ENCODE measurements at places on chromosomes 5 and 9. TPM values are rescaled to one million over a fixed set of nuclear protein-coding genes. Genes with fewer than 3 reads are reported as not detected.

GRCh38 chr9:5869315-5870019, 21.2 kb upstream of the MLANA start:
- DNase-seq: no peak
- H3K4me1 ChIP-seq: no peaks in the 10 kb centered on the region
- H3K27me3 ChIP-seq: no peaks in the 10 kb centered on the region

GRCh38 chr9:96618209-96619123, 1.2 kb downstream of the CDC14B start:
- peak overlapping the region; percentile 75 for H3K27ac ChIP-seq
- H3K4me3 ChIP-seq: peak overlapping the region; percentile 75
- no peaks in the 10 kb centered on the region for H3K36me3 ChIP-seq
- no peak for DNase-seq

DNA sequence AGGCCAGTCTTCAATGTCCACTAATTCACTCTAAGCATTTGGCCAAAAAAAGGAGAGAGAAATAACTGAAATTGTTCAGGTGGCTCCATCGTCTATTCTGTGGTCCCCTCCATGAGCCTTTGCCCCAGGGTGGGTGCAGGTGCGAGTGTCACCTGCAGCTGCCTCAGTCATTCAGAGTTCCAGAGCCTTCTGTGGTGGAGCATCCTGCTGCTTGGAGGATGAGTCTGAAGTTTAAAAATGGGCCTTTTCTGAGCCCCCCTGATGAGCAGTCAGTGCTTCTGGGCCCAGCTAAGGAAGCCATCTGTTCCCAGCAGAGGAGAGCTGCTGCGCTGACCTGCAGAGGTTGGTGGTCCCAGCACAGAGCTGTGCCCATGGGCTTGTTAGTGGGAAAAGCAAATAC, 48.2 kb downstream of the NDST1 start:
- no peaks in the 10 kb centered on the region for H3K27me3 ChIP-seq
- peaks cover 35% of the 10 kb centered on the region for H3K36me3 ChIP-seq
- no peak overlapping the region for H3K27ac ChIP-seq
- H3K4me1 ChIP-seq: no peaks in the 10 kb centered on the region

DNA sequence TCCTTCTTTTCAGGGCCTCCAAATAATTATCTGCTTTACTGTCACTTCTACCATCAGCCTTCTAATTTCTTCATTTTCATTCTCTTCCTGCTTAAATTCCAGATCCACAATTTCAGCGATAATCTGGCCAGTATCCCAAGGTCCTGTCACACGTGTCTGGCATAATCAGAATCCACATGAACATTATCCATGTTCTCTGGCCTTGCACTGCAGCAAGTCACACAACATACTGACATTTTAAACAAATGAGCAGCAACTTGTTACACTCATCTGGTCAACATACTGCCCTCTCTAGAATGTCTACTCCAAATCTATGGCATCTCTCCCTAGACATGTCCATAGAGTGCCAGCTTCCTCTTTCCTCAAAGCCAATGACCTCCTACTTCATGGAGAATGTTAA, 43.8 kb upstream of the RASEF start:
- no peaks in the 10 kb centered on the region for H3K4me1 ChIP-seq
- H3K27ac ChIP-seq: no peak overlapping the region
- H3K4me3 ChIP-seq: no peak overlapping the region
- no peaks in the 10 kb centered on the region for H3K27me3 ChIP-seq
- DNase-seq: no peak

DNA sequence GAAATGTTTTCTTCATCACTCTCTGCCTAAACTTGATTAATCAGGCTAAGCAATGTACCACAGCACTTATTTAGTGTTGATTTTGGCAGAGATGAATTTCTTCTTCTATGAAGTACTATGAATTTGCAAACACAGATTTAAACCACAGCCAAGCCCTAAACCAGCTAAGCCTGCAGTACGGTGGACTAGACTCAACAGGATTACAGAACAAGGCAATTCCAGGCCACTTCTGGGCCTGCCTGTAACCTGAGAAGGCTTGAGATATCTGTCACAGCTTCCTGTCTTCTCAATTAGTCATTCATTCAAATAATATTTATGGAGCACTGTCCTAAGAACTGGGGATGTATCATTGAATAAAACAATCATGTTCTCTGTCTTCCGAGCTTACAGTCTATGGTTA, 32.4 kb upstream of the CAST start:
- peaks cover 7% of the 10 kb centered on the region for H3K4me1 ChIP-seq
- H3K36me3 ChIP-seq: no peaks in the 10 kb centered on the region
- no peak overlapping the region for H3K4me3 ChIP-seq
- DNase-seq: no peak
- H3K27me3 ChIP-seq: no peaks in the 10 kb centered on the region

DNA sequence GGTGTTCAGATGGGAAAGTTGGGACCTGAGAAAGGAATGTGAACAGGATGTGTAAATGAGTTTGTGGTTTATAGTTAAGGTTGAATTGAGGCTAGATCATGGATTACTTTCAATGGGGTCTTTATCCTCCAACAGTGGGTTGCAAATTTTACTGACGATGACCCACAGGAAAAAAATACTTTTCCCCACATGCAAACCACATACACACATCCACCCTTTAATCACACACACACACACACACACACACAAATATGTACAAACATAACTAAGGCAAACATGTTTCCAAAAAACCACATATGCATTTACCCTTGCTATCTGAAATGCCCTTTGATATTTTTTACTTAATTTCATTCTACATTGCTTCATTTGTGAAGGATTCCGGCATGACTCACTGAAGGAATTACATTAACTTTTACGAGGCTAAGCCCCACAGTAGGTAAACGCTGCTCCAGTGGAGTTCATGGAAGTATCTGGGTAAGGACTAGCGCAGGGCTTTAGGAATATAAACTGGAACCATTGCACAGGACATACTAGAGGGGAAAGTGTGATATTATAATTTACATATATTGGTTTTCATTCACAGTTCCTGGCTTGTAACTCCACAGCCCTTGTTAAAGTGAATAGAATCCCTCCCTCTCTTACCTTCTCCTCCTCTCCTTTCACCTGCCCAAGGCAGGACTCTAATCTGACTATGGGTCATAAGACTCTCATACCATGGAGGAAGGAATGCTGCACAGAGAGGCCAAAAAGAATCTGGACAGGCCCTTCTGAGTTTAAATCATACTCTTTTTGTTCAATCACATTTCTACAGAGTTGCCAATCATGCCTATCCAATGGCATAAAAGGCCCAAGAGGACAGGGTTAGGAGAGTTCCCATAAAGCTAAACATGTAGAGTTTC, 8.5 kb upstream of the SPEF2 start:
- H3K36me3 ChIP-seq: no peaks in the 10 kb centered on the region
- no peak for DNase-seq
- no peak overlapping the region for H3K4me3 ChIP-seq
- H3K27me3 ChIP-seq: no peaks in the 10 kb centered on the region

GRCh38 chr9:19665146-19665863, 123.5 kb downstream of the SLC24A2 start:
- no peaks in the 10 kb centered on the region for H3K4me1 ChIP-seq
- no peak overlapping the region for H3K27ac ChIP-seq
- no peak for DNase-seq

DNA sequence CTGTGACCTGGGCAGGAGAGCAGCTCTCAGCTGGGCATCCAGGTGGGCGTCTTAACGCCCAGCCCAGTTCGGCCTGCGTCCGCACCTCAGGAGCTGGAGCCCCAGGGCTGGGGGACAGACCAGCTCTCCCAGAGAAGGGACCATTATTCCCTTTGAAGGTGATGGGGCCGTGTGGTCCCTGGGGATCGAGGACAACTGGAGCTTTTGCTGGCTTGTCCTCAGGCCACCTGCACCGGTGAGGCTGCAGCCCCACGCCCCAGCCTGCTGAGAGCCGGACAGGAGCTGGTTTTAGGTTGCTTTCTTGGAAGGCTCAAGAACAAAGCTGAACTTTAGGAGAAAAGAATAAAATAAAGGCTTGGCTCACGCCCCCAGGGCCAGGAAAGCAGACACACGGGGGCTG, 40.9 kb downstream of the NACC2 start:
- no peak overlapping the region for H3K27ac ChIP-seq
- no peaks in the 10 kb centered on the region for H3K27me3 ChIP-seq
- DNase-seq: no peak
- no peaks in the 10 kb centered on the region for H3K36me3 ChIP-seq

DNA sequence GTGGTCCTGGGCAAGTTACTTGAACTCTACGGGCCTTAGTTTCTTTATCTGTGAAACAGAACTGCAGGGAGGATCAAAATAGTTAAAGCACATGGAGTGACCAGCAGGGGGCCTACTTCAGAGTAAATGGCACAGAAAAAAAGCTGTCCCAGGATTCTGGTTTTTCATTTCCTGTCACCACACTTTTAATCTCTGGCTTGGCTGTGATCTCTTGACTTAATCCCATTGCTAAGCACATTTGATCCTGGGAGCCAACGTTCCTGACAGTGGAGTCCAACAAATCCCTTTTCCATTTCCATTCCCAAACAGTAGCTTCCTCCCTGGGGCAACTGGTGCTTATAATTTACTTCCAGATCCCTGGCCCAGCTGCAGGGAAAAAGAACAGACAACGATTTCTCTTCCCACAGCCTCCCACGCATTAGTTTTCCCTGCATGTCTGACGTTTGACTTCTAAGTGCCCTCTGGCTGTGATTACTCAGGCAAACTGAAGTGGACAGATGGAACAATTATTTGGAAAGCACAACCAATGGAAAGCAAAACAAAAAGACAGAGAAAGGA, 136.5 kb upstream of the STK32A start:
- H3K4me3 ChIP-seq: no peak overlapping the region
- DNase-seq: no peak
- no peak overlapping the region for H3K27ac ChIP-seq
- H3K27me3 ChIP-seq: no peaks in the 10 kb centered on the region
- H3K36me3 ChIP-seq: no peaks in the 10 kb centered on the region

DNA sequence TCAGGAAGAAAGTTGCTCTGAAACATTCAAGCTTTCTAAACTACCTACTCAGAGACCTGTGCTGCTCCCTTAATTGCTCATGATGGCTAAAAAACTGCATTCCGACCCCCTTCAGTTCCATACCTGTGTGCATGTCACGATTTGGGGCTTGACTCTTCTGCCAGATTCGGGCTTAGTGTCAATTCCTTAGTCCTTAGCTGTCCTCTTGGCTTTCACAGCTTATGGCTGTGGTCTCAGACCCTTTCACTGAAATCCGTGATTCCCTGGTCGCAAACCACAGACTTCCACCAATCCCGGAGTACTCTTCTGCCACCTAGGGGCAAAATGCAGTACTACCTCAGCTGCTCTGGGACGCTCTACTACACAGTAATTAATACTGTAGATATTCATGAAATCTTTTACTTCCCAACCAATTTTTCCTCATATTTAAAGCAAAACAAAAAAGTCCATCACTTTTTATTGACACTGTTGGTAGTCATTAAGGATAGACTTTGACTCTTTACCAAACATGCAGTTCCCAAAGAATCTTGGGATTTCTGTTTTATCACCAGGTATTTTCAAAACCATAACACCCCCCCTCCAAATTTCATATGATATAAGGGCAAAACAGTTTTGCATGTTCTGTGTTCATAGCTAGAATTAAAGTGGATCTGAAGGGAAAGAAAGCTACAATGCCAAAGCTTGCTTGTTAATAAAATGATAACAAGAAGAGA, 617.4 kb downstream of the SLCO4C1 start:
- no peaks in the 10 kb centered on the region for H3K4me1 ChIP-seq
- no peak for DNase-seq
- H3K27me3 ChIP-seq: no peaks in the 10 kb centered on the region
- no peak overlapping the region for H3K27ac ChIP-seq
- no peak overlapping the region for H3K4me3 ChIP-seq

DNA sequence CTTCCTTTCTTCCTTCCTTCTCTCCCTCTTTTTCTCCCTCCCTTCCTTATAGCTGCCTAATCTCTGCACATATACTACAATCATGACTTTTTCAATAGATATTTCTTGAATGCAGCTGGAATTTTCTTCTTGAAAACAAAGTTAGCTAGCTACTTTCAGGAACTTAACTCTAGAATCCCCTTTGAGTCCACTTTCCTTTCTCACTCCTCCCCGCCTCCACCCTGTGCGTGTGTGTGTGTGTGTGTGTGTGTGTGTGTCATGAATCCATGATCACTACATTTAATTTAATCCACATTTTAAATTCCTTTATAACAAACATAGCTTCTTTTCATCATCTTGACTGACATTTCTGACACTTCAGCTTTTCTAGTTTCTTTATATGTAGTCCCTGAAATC, 167.5 kb upstream of the KLF9 start:
- H3K27me3 ChIP-seq: no peaks in the 10 kb centered on the region
- no peak overlapping the region for H3K27ac ChIP-seq
- no peak for DNase-seq
- no peaks in the 10 kb centered on the region for H3K36me3 ChIP-seq

DNA sequence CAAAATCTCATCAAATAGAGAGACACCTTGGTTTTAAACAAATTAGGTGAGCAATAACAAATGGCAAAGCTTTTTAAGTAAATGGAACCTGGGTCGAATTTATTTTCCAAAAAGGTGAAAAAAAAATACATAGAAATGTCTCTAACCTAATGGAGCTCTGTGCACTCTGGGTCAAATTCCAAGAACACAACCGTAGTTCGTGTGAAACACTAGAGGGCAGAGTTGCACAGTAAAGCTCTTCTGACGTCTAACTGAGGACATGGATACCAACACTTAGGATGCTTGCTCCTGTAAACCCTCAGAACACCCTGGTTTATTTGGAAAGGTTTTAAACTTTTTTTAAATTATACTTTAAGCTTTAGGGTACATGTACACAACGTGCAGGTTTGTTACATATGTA, 18.9 kb downstream of the MARCHF11 start:
- H3K4me1 ChIP-seq: no peaks in the 10 kb centered on the region
- H3K36me3 ChIP-seq: no peaks in the 10 kb centered on the region
- H3K27me3 ChIP-seq: no peaks in the 10 kb centered on the region

- H3K27me3 ChIP-seq: no peaks in the 10 kb centered on the region
- H3K27ac ChIP-seq: no peak overlapping the region
- no peak for DNase-seq
- no peaks in the 10 kb centered on the region for H3K36me3 ChIP-seq
- peaks cover 8% of the 10 kb centered on the region for H3K4me1 ChIP-seq
Observed at GRCh38 chr5:97095318-97095732, 47.1 kb downstream of the LIX1 start.

DNA sequence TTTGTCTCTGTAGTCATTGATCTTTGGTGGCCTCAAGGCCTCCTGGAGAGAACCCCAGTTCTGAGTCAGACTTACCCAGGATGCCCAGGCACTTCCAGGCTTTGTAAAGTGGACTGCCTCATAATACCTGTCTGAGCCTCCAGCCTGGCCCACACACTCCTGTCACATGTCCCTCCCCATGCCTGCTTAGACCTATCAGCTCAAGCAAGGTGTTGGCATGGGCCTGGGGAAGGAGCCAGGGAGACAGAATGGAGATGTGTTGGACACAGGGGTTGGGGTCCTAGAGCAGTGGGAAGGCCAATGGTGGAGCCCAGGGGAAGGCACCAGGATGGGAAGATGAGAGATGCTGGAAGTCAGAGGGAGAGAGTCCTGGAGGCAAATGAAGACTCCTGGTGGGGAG, 136.2 kb downstream of the CFAP90 start:
- no peaks in the 10 kb centered on the region for H3K4me1 ChIP-seq
- H3K27me3 ChIP-seq: no peaks in the 10 kb centered on the region
- H3K4me3 ChIP-seq: no peak overlapping the region
- H3K36me3 ChIP-seq: no peaks in the 10 kb centered on the region
- no peak overlapping the region for H3K27ac ChIP-seq

The FUT7 gene
- not detected for total RNA-seq

The AGPAT2 gene
- 87.2 TPM for total RNA-seq

The N4BP3 gene
- total RNA-seq: 4.9 TPM

The CER1 gene
- total RNA-seq: not detected

The EXD3 gene
- total RNA-seq: 35.6 TPM

The PALM2AKAP2 gene
- total RNA-seq: 7.9 TPM
